Stimulated activated CD4-positive, alpha-beta T cell treated with anti-CD3 and anti-CD28 coated beads, Interleukin-1b, Interleukin-23, amount 100 ng/mL, for 1 hour (primary cell): ENCODE measurements at places on chromosomes 6 and 20.

- peak; percentile 37 for DNase-seq
Measured at GRCh38 chr20:49610691-49611538, 43.0 kb upstream of the PTGIS start.

- no peak for DNase-seq
Measured at GRCh38 chr6:49523901-49524300, 24.2 kb downstream of the GLYATL3 start.

- DNase-seq: no peak
Measured at GRCh38 chr6:136751522-136751956, 40.7 kb downstream of the MAP3K5 start.

- DNase-seq: no peak
Measured at GRCh38 chr20:35200267-35200666, 26.2 kb upstream of the MMP24 start.

- DNase-seq: no peak
Measured at GRCh38 chr6:89999154-89999553, 104.9 kb downstream of the GJA10 start.

DNA sequence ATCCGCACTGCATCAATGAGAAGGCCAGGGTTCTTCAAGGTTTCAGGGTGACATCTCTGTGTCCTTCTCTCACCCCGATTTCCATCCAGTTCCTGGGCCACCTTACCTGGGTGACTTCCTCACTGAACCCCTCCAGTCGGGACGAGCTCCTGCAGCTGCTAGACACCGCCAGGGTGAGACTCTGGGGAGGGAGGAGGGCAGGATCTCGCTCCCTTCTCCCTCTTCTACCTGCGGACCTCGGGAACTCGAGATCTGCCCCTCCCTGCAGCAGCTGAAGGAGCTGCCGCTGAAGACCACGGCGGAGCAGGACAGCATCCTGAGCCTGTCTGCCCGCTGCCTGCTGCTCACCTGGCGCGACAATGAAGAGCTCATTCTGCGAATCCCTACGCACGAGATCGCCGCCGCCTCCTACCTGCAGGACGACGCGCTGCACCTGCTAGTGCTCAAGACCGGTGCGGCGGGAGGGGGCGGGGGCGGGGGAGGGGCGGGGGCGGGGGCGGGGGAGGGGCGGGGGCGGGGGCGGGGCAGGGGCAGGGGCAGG is 7.5 kb downstream of the CCM2L start:
- peak; percentile 5 for DNase-seq

DNA sequence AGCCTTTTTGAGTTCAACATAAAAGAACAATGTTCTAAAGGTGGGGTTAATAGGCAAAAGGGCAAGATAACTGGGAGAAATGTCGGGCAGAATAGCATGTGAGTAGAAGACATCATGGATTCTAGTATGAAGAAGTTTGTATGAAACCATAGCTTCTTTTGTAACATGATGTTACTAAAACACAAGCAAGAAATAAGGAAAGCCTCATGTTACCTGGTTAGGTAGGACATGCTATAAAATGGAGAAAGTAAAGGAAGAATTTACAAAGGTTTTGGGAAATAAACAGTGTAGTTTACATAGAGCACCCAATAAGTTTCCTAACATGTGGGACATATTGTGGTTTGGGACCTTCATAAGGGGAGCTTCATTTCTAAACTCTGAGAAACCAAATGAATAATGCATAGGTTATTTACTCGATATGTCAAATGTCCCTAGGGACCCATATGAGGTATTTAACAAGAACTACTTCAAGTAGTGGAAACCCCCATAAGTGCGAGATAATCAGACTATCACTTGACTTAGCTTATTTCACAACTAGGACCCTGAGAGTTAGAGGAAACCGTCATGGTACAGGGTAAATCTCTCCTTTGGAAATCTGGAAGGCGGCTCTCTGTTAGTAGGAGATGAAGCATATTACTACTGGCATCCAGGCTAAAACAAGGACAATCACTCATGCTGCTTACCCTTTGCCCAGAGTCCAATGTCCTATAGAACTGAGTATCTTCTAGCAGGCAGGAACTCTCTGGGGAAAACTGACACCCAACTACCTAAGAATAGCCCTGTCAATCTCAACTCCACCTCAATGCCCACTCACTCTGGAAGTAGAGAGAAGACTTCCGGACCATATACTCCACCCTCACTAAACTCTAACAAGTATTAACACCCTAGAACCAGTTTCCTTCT is 57.5 kb downstream of the ILRUN start:
- no peak for DNase-seq

DNA sequence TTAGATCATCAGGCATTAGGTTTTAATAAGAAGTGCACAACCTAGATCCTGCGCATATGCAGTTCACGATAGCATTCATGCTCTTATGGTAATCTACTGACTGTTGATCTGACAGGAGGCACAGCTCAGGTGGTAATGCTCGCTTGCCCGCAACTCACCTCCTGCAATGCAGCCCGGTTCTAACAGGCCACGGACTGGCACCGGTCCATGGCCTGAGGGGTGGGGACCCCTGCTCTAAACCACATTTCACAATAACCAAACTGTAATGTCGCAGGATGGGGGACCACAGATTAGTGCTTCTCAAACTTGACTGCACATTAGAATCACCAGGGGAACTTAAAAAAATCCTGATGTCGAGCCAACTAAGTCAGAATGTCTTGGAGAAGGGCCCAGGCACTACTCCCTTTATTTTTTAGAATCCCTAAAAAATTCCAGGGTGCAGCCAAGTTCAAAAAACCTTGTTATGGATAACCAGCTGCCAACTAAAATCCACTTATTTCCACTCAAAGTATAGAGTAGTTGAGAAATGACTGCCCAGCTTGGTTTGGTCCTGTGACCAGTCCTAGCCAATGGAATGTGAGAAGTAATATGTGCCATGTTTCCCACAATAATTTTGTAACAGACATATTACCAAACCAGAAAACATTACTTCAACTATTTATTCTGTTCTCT is 3.1 kb downstream of the SHPRH start:
- DNase-seq: no peak

GRCh38 chr20:60589623-60590022 is 631.4 kb downstream of the CDH26 start:
- DNase-seq: no peak

GRCh38 chr6:129500958-129501739 is 208.8 kb downstream of the ARHGAP18 start:
- DNase-seq: no peak

DNA sequence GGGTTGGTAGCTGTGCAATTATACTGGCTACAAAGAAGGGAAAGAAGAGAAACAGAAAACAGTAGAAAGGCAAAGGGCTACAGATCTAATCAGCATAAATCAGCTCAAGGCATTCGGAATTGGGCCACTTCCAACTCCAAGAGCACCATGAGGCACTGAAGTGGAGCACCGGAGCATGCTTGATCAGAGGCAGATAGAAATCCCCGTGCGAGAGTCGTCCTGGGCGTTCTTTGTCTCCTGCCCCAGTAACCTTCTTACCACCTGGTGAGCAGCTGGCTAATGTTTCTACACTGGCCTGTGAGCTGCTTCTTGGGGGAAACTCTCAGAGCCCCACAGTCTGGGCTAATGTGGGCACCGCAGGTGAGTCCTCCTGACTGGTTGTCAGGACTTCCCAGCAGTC is 16.7 kb downstream of the NEDD9 start:
- no peak for DNase-seq

DNA sequence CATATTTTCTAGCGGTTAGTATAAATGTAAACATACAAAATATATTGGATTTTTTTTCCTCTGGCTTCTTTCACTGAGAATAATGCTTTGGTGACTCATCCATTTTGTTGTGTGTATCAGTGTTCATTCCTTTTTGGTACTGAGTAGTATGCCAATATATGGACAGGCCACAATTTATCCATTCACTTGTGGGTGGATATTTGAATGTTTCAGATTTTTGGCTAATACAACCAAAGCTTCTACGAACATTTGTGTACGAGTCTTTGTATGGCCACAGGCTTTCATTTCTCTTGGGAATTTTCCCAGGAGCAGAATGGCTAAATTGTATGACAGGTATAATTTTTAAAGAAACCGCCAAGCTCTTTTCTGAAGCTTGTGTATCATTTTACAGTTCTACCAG is 677.5 kb downstream of the HDGFL1 start:
- no peak for DNase-seq

GRCh38 chr20:3121271-3121911 is 36.9 kb upstream of the AVP start:
- no peak for DNase-seq

GRCh38 chr6:149060985-149061760 is 256.3 kb upstream of the TAB2 start:
- DNase-seq: no peak

- no peak for DNase-seq
Measured at GRCh38 chr6:139847457-139847813, 473.0 kb upstream of the CITED2 start.

GRCh38 chr6:128425856-128426255 is 94.5 kb downstream of the PTPRK start:
- no peak for DNase-seq

- DNase-seq: no peak
Measured at GRCh38 chr6:108896111-108896661, 48.0 kb downstream of the ARMC2 start.

DNA sequence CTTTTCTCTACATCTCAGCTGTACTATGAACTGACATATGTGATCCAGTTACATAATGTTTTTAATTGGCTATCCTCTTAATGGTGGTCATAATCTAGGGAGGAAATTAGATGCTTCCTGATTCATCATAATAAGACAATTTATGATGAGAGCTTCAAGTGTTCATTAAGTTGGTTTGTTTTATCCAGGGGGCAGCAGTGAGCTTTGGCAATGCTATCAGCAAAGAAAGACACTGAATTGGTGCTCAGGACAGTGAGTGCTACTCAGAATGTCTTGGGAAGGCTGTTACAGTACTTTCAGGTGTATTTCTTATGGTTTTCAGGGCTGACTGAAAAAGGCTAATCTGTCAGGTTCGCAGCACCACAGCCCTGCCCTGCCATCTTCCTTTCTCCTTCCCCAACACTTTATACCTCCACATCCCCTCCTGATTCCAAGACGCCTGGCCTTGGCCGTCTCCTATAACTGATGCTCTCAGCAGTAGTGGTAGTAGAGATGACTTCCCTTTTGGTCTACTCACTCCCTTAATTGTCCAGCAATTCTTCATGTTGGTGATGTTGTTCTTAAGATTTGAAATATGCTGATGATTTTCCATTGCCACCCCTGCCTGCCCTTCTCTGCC is 67.0 kb upstream of the TNFAIP3 start:
- no peak for DNase-seq

DNA sequence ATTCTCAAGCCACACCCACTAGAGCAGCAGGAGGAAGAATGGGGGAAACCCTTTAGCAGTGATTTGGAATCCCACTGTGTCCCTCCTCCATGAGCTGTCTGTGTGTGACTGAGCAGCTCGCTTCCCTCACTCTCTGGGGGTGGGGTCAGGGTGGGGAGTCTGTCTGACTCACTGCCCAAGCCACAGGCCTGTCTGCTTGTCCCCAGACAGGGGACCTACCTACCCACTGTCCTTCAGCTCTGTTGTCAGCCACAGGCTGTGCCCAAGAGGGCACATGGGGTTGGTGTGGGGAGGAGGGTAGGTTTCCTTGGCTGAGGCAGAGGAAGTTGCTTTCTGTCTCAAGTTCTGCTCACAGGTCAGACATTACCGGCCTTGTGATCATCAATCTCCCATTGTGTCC is 127.0 kb downstream of the MAFB start:
- no peak for DNase-seq

- DNase-seq: no peak
Measured at GRCh38 chr6:74853991-74854390, 351.9 kb downstream of the COL12A1 start.

DNA sequence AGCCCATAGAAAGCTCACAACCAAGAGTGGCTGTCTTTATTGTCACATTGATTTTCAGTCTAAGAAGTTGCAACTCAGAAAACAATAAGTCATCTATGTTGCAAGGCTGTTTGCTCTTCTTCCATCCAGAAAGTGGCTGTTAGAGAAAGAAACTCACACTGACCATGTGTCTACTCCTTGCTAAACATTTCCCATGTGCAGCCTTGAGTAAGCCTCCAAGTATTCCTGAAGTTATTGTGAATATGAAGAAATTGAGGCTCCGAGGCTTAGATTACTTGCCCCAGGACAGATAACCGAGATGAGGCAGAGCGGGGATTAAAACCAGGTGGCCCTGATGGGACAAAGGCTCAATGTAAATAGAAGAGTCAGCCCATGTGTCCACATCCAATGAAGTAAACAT is 105.0 kb downstream of the SPTLC3 start:
- no peak for DNase-seq

DNA sequence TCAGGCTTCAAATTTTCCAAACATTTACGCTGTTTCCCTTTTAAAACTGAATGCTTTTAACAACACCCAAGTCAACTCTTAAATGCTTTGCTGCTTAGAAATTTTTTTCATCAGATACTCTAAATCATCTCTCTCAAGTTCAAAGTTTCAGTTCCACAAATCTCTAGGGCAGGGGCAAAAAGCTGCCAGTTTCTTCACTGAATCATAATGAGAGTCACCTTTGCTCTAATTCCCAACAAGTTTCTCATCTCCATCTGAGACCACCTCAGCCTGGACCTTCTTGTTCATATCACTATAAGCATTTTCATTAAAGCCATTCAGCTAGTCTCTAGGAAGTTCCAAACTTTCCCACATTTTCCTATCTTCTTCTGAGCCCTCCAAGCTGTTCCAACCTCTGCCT is 69.1 kb downstream of the RNF217 start:
- no peak for DNase-seq

- DNase-seq: no peak
Measured at GRCh38 chr6:35922139-35922554, 1.2 kb upstream of the SRPK1 start.

DNA sequence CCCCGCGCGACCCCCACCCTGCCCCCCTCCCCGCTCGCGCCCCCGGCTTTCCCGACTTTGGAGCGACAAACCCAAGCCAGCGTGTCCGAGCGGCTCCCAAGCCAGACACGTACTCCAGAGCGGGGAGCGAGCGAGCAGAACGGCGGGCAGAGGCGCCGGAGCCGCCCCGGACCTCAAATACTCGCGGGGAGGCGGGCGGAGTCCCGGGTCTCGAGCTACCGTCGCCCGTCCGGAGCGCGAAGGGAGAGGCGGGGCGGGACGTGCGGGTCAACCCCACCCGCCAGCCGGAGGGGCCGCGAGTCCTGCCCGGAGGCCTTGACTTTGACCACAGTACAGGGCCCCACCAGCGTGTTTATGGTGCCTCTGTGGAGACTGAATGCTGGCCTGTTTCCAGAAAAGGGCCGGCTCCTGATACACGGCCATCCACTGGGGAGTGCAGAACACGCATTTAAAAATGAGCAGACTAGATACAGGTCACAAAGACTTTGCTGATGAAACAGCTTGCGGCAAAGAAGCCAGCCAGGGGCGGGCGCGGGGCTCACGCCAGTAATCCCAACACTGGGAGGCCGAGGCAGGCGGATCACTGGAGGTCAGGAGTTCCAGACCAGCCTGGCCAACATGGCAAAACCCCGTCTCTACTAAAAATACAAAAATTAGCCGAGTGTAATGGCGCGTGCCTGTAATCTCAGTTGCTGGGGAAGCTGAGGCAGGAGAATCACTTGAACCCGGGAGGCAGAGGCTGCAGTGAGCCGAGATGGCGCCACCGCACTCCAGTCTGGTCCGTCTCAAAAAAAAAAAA is at the start of gene SERPINB6:
SERPINB6 (minus strand) TSS at position 148 of the 799 bp plus-strand sequence. CDS start 12,235 bp downstream, outside the sequence.
- DNase-seq: no peak
